ENCODE measurements at places on chromosomes 11 and 22.

DNA sequence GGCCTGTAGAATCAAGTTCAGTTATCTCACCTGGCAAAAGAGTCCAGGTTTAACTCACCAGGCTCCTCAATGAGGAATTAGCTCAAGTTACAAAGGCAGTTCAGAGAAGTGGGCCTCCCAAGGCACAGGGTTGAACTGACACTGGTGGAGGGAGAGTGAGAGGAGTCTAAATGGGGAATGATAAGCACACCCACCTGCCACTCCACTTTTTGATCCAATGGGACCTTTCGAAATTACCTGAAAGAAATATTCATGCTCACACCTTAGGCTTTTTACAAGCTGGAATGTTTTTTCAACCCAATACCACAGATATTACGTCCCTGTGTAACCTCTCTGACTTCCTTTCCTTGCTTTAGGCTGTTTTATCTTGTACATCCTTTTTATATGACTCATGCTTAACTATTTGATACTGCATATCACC lies 642.7 kb upstream of the TENM4 start:
- DNase-seq = no peak

DNA sequence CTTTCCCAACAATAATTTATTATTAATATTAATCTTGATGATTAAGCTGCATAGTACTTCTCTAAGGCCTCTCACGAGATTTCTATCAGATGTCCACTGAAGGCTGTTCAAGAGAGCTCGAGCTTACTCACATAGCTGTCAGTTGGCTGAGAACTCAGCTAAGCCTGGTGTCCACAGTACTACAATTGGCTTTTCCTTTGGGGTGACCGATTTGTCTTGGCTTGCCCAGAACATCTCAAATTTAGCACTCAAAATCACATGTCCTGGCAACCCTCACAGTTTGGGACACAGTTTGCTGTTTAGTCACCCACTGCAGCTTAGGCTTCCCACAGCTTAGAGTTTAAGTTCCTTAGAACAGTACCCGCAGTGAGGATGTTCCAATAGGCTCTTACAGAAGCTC lies 96.5 kb downstream of the LUZP2 start:
- DNase-seq = no peak

DNA sequence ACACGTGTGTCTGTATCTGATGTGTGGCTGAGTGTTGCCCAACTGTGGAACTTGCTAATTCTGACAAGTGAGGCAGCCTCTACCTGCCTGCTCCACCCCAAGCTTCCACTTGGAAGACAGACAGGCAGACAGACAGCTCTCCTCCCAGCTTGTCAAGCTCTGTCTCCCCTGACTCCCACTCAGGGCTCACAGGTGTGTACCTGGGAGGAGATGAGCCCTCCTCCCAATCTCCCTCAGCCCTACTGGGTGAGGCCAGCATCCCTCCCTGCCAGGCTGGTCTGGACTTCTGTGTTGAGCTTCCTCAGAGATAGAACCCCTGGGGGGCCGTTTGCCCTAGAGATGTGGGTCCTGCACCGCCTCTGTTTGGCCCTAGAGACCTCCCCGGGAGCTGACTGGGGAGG lies 1.0 kb upstream of the CHRM1 start:
- DNase-seq = no peak

- no peak for DNase-seq
Measured at GRCh38 chr11:12792590-12792989, 118.4 kb downstream of the TEAD1 start.

- no peak for DNase-seq
Measured at GRCh38 chr11:97140885-97141494, 751.2 kb downstream of the JRKL start.

GRCh38 chr22:38921120-38921519 lies 36.3 kb upstream of the APOBEC3A start:
- no peak for DNase-seq

DNA sequence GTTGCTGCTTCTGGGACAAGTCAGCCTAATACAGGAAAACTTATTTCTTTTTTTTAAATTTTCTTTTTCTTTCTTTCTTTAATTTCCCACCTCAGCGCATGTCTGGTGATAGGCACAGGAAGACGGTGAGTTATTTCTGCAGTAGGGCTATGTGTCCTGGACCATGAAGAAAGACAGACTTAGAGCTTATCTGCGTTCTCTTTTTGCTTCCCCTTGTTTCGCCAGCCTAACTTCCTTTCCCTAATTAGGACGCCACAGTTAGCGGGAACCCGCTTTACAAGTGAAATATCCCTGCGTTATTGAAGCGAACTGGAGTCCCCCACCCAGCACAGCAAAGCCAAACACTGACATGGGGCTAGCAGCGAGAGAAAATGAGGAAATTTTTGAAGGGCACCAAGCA lies 8.6 kb downstream of the OR6M1 start:
- no peak for DNase-seq

GRCh38 chr11:13376838-13377237 lies 86.2 kb downstream of the BTBD10 start:
- no peak for DNase-seq

DNA sequence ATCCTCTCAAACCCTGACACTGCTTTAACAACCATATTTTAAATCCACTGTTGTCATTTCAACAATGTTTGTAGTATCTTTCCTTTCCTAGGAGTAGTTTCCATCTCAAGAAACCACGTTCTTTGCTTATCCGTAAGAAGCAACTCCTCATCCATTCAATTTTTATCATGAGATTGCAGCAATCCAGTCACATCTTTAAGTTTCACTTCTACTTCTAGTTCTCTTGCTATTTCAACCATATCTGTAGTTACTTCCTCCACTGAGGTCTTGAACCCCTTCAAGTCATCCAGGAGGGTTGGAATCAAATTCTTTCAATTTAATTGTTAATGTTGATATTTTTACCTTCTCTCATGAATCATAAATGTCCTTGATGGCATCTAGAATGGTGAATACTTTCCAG lies 22.4 kb downstream of the CCDC82 start:
- no peak for DNase-seq

DNA sequence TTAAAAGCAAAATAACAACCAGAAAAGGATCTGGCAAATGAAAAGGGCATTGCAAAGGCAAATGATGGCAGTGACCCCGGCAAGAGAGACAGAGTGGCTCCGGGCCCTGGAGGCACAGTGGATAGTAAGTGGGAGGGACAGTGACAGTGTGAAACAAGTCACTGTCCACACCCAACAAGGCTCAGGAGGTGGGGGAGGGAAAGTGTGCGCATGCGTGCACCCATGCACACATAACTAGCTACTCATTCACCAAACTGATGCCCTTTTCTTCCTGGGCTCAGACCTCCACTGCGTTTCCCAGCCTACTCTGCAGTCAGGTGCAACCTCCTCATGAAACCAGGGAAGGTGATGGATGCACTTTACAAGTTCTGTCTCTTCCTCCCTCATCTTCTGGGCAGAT lies 108.4 kb downstream of the SHANK2 start:
- DNase-seq = no peak

DNA sequence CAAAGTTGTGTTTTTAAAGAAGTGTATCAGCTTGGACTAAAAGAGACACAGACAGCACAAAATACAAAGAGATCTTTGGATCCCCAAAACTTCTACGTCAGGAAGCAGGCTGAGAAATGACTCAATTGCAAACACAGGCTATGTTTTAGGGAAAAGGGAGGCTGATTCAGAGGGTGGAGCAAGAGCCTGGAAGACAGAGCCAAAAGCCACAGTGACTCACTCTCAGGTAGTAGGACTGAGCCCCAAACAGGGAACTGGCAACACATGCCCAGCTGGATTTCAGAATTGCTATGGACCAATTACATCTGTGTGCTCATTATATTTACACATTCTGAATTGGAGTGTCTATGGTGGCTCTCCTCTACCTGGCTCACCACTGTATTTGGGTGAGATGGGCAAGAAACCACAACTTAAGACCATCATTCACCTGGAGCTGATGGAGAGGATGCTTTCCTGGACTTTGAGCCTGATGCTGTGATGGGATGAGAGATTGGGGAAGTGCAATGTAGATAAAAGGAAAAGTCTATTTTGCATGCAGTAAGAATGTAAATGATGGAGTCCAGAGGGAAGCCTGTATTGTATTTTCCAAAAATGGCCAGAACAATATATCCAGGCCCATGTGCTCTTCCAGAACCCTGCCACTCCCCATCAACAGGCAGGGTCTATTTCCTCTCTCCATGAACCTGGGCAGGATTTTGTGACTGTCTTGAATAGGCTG lies 20.8 kb upstream of the LINC01488 start:
- no peak for DNase-seq

DNA sequence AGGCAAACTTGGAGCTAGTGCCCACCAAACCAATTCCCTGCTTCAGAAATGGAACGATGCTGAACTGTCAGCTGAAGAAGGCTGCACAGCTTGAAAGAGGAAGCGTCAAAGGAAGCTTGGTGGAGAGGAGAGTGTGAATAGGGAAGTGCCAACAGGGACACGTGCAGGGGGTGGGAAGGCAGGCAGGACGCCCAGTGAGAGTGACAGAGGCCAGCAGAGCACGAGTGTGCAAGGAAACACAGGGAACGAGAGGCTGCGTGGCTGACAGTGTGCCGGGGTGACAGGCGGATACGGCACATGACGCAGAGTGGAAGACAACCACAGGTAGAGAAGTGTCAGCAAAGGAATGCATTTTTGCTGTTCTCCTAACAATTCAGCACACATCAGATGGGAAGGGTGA lies 196.4 kb downstream of the LARGE1 start:
- DNase-seq = no peak

DNA sequence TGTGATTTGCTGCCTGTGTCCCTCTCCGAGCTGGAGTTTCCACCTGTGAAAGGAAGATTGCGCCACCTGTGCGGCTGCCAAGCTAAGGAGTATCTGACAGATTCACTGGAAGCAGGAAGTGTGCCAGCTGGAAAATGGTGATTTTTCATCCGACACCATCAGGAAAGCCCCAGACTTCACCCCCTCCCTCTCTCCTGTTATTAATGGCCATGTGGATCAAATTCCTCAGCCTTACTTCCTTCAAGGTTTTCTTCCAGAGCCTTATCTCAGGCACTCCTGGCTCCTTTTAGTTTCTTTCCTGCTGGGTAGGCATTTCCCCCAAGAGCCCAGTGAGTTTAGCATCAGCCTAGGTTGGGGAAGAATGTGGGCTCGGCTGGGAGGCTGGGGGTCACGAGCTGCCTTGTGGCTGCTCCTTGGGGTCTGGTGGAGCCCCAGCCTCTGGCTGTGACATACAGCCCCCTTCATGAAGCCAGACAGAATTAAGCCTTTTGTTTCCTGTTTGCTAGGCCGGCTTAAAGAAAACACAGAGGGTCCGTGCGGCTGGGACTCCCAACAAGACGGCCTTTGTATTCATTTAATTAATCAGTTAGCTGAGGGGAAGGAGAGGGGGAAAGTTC lies 37.1 kb downstream of the PKNOX2 start:
- DNase-seq = no peak

DNA sequence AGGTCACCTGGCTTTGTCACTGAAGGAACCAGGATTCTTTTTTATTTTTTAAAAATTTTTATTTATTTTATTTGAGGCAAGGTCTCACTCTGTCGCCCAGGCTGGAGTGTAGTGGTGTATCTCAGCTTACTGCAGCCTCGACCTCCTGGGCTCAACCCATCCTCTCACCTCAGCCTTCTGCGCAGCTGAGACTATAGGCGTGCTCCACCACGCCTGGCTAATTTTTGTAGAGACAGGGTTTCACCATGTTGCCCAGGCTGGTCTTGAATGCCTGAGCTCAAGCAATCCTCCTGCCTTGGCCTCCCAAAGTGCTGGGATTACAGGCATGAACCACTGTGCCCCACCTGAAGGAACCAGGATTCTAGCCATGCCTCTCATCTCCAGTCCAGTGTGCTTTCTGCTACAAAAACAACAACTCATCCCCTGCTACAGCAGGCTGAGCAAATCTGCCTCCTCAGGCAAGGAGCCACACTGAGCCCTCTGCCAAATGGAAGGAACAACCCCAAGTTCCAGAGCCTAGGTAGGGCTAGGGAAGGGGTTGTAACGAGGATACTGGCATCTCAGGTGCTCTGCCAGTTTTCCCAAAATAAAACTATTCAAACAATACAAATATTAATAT lies 2.6 kb upstream of the PEX26 start:
- no peak for DNase-seq
